ENCODE measurements at places on chromosomes 16 and 17.

DNA sequence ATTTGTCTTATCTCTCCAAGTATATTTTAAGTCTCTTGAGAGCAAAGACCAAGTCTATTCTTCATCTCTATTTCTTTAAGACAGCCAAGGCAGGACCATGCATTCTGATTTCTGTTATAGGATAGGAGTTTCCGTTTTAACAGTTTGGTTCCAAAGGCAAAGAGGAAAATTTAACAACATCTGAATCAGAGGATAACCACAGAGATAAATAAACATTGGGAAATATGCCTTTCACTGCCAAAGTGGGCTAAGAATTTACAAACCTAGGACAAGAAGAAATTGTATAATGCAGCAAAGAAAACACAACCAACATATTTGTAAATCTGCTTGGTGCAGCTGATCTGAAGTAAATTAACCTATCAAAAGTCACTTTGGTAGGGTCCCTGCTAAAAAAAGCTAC, 37.7 kb downstream of the USP32 start:
- DNase-seq, result no peak

GRCh38 chr16:78437352-78437968, 338.0 kb downstream of the WWOX start:
- no peak for DNase-seq

DNA sequence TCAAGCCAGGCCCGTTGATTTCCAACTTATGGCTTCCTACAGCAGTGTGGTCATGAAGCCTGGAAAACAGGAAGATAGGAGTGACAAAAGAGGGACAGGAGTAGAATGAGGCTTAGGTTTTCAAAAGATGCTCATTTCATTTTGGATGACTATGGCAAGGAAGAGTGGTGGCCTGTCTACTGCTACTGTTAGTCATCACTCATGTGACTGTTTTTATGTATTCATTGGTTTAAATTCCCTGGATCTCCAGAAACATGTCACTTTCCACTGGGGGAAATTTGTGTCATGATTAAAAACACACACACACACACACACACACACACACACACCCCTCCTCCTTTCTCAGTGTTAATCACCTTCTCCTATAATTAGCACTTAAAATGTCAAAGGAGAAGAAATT, 1.1 kb upstream of the CYLD start:
- no peak for DNase-seq

- no peak for DNase-seq
Observed at GRCh38 chr16:17803625-17804410, 333.1 kb upstream of the XYLT1 start.

DNA sequence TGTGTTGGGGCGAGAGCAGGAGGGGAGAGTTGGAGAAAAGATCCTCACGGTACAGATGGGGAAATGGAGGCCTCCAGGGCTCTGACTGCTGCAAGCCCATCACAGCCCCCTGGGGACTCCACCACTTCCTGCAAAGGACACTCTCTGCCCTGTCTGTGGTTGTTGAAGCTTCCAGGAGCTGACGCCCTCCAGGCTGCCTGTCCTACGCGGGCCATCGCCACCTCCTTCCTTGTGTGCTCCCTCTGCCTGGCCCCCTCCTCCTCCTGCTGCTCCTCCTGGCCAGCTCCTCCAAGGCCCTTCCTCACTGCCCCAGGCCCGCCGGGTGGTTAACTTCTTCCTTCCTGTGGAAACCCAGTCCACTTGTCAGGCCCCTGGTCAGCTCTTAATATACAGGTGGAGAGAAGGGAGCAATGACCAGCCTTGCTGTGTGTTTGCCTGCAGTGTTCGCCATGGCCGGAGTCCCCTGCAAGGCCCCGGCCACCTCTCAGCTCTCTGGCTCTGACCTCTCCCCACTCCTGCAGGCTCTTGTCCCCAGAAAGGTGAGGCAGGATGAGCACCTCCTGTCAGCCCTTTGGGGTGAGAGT, 18.4 kb upstream of the STAC2 start:
- no peak for DNase-seq

- DNase-seq, result no peak
Observed at GRCh38 chr17:45302649-45303173, 14.1 kb downstream of the MAP3K14 start.

- DNase-seq, result no peak
Observed at GRCh38 chr17:82101767-82102679, 4.0 kb upstream of the FASN start.

- no peak for DNase-seq
Observed at GRCh38 chr16:51825779-51826178, 674.7 kb upstream of the SALL1 start.

GRCh38 chr17:81802048-81802758, 1.7 kb upstream of the GCGR start:
- no peak for DNase-seq

- no peak for DNase-seq
Observed at GRCh38 chr16:90046122-90046970, 27.1 kb upstream of the DBNDD1 start.

DNA sequence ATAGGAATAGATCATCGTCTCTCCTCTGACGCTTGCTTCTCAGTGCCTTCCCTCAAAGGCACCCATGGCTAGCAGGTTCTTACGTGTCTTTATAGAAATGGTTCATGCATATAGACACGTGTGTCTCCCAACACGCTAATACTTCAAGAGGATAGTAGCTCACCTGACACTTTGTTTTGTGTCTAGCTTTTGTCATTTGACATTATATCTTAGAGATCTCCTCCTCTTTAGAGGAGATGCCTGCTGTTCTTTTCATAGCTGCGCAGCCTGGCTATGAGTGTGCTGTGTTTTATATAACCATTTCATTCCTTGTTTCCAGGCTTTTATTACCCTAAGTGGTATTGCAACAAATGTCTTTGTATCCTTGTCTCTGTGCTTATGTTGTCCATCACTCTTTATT, 411.7 kb downstream of the CPPED1 start:
- no peak for DNase-seq

All from stimulated activated naive CD4-positive, alpha-beta T cell (primary cell).